Posterior vena cava (tissue), 2 donors: ENCODE measurements at places on chromosomes 3 and 15.

GRCh38 chr3:183698756-183699155 is 1.2 kb downstream of the YEATS2 start:
- DNase-seq = no peak

DNA sequence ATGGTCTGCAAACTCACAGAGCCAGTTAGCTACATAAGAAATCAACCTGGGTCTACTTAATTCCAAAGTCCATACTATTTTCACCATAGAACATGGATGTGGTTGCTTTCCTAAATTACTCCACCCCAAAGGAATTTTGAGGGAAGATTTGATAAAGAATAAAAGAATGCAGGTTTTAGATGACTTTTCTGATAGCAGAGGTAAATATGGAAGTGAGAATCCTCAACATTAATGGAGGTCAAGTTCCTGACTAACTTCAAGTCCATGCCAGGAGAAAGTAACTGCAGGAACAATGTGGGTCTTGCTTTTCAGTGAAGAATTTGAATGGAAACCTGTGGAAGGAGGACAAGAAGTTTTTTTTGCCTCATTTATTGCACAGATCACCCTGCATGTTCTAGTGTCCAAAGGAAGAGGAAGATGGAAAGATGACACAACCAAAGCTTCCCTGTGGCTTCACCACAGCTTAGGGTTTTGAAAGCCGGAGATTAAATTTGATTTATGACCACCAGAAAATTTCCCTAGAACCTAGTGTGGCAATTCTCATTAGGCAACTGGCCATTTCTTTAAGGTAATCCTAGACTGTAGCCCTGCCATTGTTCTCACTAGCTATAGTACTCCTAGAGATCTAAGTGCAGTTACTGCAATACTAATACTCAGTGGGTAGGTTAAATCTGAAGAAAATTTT is 429.7 kb downstream of the RAP2B start:
- DNase-seq = no peak

DNA sequence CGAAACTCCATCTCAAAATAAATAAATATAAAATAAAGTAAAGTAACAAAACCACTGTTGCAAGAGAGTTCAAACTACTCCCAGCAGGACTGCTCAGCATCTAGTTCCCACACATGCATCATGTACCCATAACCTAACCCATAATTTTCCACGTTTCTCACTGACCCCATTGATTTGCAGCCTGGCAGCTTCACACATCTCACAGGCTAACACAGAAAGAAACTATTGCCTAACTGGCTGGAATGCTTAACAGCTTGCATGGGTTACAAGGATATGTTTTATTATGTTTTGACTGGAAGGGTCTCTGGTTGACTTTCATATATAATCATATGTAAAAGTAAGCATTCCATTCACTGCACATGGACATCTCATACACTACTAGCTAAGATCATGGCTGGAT is 55.6 kb upstream of the TBC1D23 start:
- DNase-seq = no peak

DNA sequence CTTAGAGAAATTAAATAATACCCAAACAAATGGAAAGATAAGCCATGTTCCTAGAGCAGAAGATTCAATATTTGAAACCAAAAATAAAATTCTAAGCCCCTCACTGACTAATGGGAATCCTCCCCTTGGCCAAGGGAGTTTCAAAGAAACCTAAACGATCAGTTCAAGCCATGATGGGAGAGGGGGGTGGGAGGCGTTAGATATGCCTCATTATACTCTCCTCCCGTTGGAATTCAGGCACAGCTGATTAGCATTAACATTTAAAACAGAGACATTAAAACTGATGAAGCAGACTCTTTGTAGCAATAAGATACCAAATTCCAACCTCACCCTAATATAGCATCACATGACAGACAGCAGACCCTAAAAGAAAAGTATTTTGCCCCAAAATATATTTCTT is 32.9 kb downstream of the OCA2 start:
- DNase-seq = no peak

- no peak for DNase-seq
These were observed 49.2 kb downstream of the CACNA2D3 start for GRCh38 chr3:54171509-54171908.
